ENCODE measurements at places on chromosomes 7 and 10. TPM values are rescaled to one million over a fixed set of nuclear protein-coding genes. Genes with fewer than 3 reads are reported as not detected.

DNA sequence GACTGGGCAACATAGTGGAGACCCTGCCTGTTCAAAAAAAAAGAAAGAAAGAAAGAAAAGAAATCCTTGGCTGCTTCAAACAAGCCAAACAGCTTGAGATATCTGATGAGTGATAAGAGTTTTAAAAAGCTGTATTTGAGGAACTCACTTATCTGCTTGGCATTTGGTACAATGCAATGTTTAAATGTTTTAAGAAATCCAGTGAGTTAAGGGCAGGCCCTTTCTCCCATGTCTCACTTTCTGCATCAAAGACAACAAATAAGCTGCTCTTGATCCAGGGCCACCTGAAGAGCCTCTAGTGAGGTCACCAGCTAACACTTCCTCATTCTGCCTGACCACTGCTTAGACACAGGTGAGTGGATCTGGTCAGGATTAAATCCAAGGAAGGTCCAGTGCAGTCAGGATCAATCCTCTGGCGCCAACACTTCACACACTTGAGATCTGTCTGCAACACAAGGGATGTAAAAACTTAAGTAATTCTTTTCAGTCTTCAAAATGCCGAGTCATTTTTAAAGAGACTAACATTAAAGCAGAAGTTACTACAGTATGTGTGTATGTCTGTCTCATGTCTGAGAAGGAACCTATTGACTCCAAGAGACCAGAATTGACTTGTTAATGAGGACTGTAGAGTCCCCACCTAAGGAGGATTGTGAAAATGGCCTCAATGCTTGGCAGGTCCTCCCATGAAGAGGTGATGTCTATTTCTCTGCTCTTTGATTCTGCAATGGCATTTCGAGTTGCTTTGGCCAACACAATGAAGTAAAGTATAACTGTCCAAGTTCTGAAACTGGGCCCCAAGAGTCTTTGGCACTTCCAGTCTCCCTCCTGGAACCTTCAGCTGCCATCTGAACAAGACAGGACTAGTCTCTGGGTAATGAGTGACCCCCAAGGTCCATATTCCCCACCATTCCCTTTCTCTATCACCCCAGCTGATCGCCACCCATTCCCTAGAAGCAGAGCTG lies 43.1 kb downstream of the CREB3L2 start:
- peaks cover 30% of the 10 kb centered on the region for H3K36me3 ChIP-seq
- H3K4me3 ChIP-seq, result no peak overlapping the region
- DNase-seq, result no peak

RADIL gene
- total RNA-seq, result 1.2 TPM

DNA sequence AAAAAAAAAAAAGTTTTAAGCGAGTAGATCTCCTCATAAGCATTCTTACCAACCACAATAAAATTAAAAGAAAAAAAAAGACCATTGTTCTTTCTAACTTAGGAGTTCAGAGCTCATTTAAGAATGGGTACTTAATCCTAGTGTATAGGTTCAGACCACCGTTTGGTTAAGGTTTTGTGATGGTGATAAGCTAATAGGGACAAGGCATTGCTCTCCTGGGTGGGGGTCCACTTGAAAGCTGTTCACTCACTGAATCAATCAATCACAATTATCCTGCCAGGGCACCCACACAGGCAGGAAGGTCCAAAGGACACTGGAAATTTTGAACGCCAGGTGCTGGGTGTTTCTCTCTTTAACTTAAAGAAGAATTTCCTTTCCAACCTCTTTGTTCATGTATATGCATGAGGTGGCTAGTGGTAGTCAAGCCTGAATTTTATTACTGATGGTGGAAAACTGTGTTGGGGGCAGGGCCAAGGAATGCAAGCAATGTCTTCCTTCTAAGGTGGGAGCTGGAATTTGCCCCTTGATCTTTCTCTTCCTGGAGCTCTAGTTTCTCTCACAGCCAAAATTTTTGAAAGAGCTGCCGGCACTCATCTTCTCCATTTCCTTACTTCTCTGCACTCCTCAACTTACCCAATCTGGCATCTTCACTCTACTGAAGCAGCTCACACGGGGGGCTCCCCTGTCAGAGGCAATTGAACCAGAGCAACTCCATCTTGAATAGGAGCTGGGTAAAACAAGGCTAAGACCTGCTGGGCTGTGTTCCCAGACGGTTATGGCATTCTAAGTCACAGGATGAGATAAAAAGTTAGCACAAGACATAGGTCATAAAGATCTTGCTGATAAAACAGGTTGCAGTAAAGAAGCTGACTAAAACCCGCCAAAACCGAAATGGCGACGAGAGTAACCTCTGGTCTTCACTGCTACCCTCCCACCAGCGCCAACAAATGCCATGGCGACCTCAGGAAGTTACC lies 7.5 kb upstream of the FAM131B start:
- no peak overlapping the region for H3K4me3 ChIP-seq
- DNase-seq, result no peak
- no peaks in the 10 kb centered on the region for H3K36me3 ChIP-seq
- no peak overlapping the region for H3K27ac ChIP-seq

GRCh38 chr7:15236952-15237351 lies 324.9 kb downstream of the AGMO start:
- H3K36me3 ChIP-seq, result no peaks in the 10 kb centered on the region
- no peak overlapping the region for H3K27ac ChIP-seq
- H3K27me3 ChIP-seq, result no peaks in the 10 kb centered on the region

LRRC18 gene
- total RNA-seq, result not detected
